ENCODE measurements at places on chromosomes 6 and 20.

DNA sequence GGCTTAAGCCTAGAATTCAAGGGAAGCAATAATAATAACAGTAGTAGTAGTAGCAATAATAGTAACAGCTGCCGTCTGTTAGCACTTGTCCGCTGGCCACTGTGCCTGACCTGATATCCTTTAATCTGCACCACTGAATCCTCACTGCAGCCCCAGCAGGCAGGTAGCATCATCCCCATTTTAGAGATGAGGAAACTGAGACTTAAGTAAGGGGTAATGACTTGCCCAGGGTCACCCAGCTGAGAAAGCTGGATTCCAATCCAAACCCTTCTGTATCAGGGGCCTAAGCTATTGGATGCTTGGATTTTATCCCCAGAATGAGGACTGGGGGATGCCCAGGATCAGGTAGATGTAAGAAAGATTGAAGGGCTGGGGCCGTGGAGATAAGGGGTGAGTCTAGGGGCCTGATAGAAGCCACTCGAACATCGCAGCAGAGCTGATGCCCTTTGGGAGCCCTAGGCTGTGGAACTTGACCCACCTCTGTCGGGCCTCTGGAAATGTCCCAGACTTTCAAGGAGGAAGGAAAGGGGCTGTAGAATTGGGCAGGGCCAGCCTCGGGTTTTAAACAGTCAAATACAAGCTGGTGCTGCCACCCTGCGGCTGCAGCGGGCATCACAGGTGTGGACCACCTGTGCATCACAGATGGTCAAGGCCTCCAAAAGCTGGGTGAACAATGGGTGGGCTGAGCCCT, 102.1 kb upstream of the MYL9 start:
- peak; percentile 54 for DNase-seq

GRCh38 chr6:168560126-168560525, 119.1 kb downstream of the SMOC2 start:
- no peak for DNase-seq

DNA sequence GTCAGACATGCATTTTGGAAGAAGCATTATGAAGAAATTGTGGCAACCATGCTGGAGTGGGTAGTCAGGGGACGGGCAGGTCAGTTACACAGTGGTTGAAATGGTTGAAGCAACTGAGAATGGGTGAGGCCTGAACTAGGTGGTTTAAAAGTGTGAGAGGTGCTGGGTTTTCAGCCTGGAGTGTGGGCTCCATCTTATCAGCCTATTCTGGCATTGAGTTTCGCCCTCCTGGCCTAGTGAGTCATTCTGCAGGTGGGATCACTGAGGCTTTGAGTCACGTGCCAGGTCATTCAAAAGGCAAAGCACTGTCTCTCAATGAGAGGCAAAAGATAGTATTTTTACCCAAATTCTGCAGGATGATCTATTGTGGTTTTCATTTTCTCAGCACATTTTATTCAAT, 181.9 kb upstream of the CHD6 start:
- DNase-seq = no peak

GRCh38 chr20:42595625-42596024, 594.1 kb downstream of the PTPRT start:
- no peak for DNase-seq

DNA sequence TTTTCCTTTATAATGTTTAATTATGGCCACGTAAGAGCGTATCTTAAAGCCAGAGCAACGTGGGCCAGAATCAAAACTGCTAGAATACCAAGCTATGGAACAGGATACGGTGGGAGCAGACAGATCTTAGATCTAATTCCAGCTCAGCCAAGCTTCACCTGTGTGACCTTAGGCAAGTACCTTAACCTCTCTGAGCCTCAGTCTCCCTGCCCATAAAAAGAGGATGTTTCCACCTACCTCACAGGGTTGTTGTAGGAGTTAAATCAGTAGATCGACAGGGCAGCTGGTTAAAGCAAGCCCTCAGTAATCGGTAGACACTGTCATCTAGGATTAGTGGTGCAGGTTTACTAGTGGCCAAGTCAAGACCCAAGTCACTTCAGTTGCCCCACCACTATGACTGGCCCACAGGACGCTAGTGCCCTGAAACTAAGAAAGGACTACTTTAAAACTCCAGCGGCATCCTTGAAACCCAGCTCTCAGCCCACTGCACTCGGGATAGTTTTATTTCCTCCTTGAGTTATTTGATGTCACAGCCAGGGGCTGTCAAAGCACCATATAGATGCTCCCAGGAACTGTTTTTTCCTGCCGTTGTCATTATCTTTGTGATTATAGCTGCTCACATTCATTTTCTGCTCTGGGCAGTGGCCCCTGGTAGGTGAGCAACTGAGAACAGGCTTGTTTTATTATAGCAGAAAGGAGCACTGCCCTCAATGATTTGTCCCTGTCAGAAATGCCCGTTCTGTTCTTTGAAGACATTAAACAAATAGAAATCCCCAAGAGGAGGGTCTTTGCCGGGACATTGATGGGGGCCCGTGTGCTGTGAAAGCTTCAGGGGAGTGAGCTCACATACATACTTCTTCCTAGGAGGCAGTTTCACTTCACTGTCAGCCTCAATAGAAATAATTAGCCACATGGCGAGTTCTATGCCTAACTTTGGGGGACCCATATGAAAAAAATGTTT, 63.1 kb downstream of the ISM1 start:
- no peak for DNase-seq

DNA sequence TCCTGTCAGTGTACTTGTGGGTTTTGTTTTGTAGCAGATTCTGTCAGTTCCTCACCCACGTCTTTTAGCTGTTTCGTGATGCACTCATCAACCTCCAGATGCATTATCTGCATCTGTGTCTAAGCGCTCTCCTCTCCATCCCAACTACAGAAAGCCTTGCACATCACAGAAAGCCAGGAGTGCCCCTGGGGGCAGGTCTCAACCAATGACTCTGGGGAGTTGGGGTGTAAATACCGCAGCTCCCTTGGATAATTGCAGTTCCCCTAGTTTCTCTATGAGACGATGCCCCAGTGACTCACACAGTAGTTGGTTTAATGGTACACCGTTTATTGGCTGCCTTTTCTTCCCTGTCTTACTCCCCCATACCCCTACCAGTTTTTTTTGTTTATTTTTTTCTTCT, 158.1 kb downstream of the SOX4 start:
- no peak for DNase-seq

DNA sequence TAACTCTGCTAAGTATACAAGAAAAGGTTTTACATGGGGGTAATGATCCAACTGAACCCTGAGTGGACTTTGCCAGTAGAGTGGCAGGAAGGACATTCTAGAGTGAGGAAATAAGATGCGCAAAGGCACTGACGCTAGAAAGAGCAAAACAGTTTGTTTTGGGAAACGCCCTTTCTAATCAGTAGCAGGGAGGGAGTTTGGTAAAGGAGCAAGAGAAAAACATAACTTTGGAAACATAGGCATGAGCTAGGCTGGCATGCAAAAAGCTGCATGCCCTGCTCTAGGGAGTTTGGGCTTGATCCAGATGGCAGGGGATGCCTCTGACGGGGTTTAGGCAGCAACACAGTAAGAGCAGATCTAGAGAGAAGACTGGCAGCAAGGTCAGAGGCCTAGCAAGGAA, 135.2 kb downstream of the DST start:
- DNase-seq = no peak

- no peak for DNase-seq
Observed at GRCh38 chr20:45780159-45780558, 11.5 kb downstream of the WFDC3 start.

- DNase-seq = no peak
Observed at GRCh38 chr6:93550551-93551276, 131.4 kb upstream of the EPHA7 start.

GRCh38 chr20:58584881-58585752, 66.0 kb upstream of the STX16 start:
- DNase-seq = no peak

- DNase-seq = no peak
Observed at GRCh38 chr6:3707024-3707423, 44.5 kb downstream of the PXDC1 start.

- DNase-seq = no peak
Observed at GRCh38 chr20:25321262-25321831, 69.3 kb downstream of the ABHD12 start.

DNA sequence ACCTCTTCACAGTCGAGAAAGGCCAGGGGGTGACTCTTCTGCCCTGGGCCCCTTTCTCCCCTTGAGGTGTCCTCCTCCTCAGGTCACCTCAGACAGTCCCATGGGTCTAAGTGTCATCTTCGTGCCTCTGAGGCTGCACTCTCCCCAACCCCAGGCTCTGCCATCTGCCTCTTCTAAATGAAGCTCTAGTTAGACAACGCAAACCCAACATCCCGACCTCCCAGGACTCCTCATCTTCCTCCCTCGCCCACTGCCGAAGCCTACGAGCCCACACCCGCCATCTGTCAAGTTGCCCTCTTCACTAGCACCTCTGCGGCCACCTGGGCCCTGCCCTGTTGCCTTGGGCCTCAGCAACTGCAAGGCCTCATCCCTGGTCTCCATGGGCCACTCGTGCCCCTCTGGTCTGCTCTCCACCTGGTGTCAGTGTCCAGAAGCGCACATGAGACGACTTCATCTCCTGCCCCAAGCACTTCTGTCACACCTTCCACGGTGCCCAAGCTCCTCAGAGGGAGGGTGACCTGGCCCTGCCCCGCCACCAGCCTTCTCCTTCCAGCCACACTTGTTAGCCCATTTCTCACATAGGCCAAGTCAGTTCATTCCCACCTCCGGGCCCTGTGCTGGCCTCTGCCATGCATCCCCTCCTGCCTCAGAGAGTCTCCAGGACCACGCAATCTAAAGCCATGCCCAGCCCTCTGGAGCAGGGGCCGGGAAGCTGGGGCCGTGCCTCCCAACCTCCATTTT, 53.8 kb downstream of the RRBP1 start:
- no peak for DNase-seq

- DNase-seq = no peak
Observed at GRCh38 chr20:42093542-42094440, 475.6 kb upstream of the CHD6 start.

DNA sequence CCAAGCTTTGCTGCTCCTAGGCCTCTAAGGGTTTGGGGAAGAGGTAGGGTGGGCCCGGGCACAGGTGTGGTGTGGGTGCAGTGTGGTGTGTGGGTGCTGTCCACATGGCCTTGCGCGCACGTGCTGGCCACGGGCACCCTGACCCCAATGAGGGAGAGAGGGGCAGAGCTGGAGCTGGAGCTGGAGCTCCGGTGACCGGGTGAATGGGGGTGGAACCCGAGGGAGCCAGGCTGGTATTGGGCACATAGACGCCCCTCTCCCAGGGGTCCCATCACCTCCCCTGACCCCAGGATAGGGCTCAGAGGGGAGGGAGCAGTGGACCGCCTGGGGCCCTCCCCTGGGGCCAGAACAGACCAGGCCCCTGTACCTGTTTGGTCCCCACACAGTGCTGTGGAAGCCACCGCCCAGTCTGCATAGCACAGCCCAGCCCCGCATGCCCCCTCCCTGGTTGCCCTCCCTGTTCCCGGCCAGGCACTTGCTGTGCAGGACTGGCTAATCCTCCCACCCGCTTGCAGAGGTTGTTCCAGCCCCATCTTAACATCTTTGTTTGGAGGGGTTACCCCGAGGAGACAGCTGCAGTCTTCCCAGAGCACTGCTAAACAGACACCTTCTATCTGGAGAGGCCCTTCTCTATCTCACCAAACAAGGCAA, 984 bp downstream of the ADAM33 start:
- DNase-seq = no peak

DNA sequence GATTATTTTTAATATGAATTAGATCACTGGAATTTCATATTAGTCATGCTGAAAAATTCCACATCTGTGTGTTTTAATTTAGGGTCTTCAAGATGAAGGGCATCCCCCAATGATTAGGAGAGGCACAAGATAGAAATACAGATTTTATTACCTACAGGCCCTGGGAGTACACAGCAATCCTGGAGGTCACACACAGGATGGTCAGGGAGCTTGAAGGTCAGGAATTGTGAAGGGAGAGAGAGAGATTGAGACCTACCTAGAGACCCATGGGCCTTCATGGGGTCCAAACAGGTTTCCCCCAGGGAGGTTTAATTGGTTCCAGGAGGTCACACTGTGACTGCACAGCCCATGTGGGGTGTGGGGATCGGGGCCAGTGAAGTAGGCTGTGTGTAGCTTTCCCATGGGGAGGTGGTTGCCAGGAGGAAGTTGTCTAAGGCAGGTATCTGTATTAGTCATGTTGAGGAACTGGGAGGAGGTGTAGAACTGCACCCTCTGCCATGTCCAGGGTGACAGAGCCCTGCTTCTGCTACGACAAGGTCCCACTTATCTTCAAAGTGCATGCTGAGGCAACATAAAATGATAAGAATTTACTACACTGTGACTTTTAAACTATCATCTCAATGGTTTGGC, 18.3 kb downstream of the SNX9 start:
- no peak for DNase-seq

- no peak for DNase-seq
Observed at GRCh38 chr6:129273161-129273560, 390.2 kb downstream of the LAMA2 start.

DNA sequence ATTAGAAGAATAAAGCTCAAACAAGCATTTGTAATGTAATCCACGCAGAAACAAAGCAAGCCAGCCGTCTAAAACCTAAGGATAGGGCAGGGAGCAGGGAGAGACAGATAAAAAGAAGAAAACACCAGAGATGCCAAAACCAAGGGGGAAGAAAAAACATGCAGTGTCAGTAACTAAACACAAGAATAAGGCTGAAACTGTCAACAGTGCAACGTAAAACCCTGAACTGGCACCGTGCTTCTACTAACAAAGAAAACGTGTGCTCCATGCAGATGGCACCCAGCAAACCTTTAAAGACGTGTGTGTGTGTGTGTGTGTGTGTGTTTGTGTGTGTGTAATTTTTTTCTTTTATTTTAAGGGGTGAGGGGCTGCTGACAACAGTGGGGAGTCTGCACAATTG, 88.4 kb upstream of the TAB2 start:
- no peak for DNase-seq

DNA sequence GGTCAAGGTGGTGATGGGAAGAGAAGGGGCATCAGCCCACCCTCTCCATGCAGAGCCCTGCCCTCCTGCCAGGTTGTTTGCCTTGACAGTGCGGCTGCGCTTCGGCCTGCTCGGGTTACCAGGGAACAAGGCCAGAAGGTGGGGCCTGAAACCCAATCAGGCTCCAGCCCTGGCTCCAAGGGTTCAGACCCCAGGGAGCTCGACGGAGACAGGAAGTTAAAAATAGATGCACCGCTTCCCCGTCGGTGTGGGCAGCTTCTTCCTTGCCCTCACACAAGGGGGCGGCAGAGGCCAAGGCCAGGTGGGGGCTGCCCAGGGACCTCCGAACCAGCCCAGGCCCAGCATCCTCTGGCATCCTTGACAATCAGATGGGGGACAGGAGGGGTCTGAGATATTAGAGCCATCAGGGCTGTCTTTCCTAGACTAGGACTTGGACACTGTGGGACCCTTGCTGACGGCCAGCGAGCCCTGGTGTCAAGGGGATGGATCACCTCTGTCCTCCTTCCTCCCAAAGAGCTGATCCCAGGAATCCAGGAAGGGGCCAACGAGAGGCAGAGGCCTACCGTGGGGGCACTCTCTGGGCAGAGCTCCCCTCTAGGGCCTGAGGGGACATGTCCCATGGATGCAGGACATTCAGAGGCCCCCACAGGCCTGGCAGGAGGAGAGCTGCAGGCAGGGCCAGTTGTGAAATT, 65.2 kb downstream of the RIPOR3 start:
- DNase-seq = no peak
